NCI-H1930 (cell line): ENCODE measurements at places on chromosomes 2 and 18.

- DNase-seq: no peak
Observed at GRCh38 chr2:46164529-46165301, 132.5 kb upstream of the EPAS1 start.

GRCh38 chr2:64799592-64800252, 146.0 kb upstream of the SERTAD2 start:
- no peak for DNase-seq

DNA sequence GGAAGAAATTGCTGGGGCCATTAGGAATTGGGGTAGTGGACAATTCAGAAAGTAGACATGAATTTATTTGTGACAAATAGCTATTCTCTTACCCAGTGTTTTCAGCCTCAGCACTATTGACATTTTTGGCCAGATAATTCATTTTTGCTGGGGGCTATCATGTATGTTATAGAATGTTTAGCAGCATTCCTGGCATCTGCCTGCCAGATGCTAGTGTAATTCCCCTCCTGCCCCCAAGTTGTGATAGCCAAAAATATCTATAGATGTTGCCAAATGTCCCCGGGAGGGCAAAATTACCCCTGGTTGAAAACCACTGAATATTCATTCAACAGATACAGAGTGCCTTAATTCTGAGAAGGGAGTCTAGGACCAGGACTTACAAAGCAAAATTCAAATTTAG, 183.6 kb downstream of the BABAM2 start:
- no peak for DNase-seq

- no peak for DNase-seq
Observed at GRCh38 chr18:46566111-46566510, 90.9 kb downstream of the LOXHD1 start.

GRCh38 chr2:18901242-18901641, 311.9 kb upstream of the NT5C1B start:
- no peak for DNase-seq

- DNase-seq: no peak
Observed at GRCh38 chr2:184599054-184599871, 934 bp downstream of the ZNF804A start.

GRCh38 chr18:35377875-35378573, 887 bp upstream of the ZNF396 start:
- DNase-seq: no peak

DNA sequence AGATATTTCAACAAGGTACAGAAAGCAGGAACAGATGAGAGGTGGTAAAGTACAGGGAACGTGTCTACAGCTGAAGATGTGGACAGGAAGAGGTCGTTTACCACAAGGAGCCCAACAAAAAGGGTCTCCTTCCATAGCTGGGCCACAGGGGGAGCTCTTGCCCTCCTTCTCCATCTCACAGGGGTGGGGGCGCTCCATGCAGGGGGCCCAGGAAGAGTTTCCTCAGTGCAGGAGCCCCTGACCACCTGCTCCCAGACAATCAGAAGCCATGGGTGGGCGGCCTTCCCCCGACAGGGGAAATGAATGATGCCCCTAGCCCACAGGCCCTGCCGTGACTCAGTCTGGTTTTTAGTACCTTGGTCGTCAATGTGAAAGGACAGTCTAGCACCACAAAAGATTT, 163.6 kb upstream of the ZNF516 start:
- peak; percentile 9 for DNase-seq

- no peak for DNase-seq
Observed at GRCh38 chr18:10381951-10382350, 72.5 kb upstream of the APCDD1 start.

DNA sequence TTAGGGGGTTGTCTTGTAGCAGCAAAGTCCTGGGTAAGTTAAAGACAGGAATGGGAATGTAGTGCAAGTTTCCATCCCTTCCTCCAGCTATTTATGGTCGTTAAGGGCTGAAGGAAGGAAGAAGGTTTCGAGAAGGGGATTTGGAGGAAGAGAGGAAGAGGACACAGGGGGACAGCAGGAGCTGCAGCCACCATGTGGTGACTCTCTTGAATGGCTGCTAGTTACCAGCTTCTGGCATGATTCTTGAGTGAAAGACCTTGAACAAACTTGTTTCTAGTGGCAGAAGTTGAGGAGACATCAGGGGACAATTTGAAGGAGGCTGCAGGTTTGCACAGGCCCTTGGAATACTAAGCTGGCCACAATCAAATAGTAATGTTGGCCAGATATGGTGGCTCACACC, 116.6 kb downstream of the MTX2 start:
- no peak for DNase-seq

- DNase-seq: no peak
Observed at GRCh38 chr2:218125626-218126080, at the start of gene CXCR2. CXCR2 (plus strand) TSS chr2:218126028; CDS start chr2:218134802, 8,774 bp downstream.

GRCh38 chr18:78407466-78407844, 572.2 kb upstream of the SALL3 start:
- no peak for DNase-seq

GRCh38 chr2:46434851-46435273, 44.5 kb upstream of the TMEM247 start:
- no peak for DNase-seq

DNA sequence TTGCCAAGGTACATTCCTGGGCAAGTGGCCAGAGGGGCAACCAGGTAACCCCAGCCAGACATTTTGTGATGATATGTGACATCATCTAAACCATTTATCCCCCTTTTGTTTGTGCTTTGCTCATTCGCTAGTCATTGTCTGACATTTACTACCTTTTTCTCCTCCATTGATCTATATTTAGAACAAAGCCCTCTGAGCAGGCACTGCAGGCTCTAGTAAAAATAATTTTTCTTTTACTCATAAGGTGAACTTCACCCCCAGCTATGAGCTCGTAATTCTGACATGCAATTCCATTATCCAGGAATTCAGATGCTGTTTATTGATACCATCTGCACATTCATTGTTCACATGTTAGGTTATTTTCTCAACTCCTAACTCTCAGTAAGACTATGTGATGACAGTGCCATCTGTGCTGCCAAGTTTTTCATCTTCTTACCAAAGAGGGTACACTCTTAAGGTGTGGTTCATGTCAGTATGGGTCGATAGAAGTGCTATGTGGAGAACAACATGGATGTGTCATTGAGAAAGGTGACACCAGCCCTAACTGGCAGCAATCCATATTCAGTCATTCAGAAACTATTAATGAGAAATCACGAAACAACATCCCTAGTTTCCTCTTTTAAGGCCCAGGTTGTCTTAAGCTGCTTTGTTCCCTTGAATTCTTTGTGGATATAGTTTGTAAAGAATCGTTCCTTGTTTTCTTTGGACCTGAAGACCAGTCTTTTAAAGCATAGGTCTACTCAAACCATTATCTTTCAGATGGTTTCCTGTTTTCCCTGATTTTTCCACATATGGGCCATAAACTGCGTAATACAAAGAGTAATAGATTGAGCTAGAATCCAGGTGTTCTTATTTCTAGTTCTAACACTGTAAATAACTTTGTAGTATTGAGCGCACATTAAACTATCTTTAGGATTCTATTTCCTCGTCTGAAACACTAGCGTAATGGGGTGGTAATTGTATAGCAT, 978.1 kb upstream of the CDH2 start:
- no peak for DNase-seq

DNA sequence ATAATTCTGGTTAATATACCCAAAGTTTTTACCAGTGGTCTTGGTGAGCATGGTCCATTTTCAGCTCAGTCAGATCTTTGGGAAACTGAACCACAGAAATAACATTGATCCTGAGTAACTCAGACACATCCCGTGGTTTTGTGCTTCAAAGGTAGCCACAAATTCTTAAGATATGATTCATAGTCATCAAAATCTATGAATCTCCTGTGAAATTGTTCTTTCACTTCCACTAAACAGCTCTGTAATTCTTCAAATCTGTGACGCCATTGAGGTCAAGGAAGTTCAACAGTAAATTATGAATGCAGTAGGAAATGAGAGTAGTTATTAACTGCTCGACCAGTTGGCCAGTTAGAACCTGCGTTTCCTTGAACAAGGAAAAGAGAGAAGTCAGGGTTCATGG, 147.3 kb downstream of the IRS1 start:
- DNase-seq: no peak

DNA sequence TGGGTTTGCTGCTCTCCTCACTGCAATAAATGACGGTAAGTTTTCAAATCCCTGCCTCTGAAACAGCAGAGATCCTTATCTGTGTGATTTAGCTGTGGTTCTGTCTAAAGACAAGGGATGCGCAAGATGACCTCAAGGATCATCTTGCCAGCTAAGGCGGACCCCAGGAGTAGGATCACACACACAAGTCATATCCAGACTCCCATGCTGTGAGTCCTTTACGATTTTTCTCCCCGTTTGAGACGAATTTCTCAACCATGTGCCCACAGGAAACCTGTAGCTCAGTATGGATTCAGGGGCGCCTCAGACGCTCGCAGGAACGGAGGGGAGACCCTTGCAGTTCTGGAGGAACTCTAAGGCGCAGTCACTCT, 11.1 kb upstream of the DCTN1 start:
- no peak for DNase-seq

- DNase-seq: no peak
Observed at GRCh38 chr2:48313036-48313877, 216.7 kb upstream of the STON1 start.

GRCh38 chr2:211985393-211985792, 553.2 kb downstream of the ERBB4 start:
- no peak for DNase-seq

DNA sequence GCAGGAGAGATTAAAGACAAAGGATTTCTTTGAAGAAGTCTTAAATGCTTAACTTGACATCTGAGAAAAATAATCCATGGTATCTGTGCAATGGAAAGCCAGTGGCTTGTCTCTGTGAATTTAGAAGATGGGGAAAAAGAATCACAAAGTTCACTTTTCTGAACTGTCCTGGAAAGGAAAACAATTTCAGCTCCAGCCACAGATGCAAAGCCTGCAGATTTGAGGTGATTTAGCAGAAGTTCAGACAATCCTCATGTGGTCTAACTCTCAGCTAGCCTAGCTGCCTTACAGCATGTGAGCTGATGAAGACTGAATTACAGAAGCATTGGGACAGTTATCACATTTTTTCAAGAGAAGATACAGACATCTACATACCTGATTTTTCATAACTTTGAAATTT, 126.7 kb upstream of the ITGB6 start:
- no peak for DNase-seq

- DNase-seq: no peak
Observed at GRCh38 chr2:127913808-127914457, 28.2 kb upstream of the AMMECR1L start.

DNA sequence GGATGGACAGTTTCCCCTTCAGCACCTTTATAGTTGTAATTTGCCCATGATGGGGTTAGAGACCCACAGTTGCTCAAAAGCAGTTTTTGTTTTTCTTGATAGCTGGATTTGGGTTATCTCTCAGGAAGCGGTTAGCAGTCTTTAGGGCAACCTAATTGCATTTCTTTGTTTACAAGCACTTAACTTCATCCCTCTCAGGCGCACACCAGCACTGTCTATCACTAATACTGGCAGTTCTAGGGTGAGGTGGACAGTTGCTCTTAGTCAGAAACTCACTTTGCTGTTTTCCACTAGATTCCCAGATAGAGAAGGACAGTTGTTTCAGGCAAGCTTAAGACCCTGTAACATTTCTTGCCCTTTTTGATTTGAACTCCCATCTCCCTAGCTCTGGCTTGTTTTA, 146.0 kb downstream of the AGAP1 start:
- no peak for DNase-seq

GRCh38 chr2:229586746-229587705, 127.3 kb downstream of the DNER start:
- DNase-seq: peak; percentile 19

DNA sequence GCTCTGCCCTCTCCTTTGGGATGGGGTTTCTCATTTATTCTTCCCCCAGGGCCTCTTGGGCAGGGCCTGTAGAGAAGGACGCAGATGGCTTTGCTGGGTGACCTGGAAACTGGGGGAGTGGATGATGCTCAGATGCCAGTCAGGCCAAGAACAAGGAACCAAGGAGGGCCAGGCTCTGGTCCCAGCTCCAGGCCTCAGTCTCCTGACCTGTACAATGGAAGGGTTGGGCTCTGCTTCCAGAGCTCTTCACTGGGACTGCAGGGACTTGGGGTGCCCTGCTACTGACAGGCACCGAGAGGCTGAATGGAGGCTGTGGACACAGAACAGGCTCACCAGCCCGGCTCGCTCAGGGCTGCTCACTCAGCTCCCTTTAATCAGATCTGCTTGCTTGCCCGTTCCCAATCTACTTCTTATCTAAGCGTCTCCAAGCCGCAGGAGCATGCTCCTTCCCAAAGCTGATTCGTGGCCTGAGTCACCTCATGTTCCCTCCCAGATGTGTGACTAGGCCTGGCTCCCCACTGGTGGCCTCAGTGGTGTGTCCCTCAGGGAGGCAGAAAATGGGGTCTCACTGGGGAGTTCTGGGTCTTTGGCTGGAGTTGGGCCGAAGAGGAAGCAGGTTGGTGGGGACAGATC, 82.6 kb upstream of the ODC1 start:
- DNase-seq: no peak

GRCh38 chr2:42877511-42877910, 85.1 kb upstream of the HAAO start:
- no peak for DNase-seq

DNA sequence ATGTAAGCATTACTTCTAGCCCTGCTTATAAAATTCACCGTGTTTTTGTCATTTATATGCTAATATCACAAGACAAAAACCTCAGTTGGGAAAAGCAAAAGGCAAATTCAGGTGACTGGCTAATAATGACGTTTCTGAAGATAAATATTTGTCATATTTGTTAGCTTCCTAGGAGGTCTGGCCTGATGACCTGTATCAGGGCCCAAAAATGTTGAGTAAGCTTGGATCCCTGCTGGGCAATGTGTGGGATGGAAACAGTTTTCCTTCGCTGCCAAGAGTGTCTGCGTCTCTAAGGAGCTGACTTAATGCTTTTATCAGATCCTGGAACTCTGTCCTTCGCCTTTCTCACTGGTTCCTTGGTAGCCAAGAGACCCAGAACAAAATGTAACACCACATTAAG, 230.1 kb upstream of the PXDN start:
- DNase-seq: no peak

DNA sequence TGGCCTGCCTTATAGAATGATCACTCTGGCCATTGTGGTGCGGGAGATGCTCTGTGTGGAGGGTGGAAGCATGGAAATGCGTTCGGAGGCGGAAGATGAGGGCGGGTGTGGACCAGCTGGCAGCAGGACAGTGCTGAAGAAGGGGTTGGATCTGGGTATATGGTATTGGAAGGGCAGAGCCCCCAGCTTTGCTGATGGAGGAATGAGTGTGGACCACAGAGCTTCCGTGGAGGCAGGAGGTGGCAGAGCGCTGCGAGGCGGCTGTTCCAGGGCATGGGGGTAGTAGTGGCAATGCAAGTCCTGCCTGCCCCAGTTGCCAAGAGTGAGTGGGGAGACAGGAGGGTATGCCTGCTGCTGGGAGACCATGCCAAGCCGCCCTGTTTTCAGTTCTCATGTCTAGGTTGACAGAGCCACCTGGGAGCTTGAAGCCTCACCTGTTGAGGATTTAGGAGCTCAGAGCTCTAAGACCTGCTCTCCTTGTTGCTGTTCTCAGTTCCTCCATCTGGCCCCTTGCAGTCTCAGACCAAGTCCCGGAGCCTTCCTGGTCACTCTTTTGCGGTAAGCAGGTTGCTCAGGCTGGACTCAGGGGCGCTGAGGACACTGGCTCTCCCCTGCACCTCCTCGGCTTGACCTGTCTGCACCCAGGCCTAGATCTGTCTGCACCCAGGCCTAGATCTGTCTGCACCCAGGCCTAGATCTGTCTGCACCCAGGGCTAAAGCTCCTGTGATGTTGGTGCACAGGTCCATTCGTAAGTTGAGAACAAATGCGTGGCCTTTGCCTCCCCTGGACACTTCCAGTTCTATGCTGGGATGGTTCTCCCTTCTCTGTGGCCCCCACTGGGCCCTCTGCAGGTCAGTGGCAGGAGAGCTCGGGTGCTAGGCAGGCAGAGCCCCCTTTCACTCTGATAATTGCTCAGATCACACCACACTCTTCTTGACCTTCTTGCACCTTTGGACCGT, 290.5 kb upstream of the HS6ST1 start:
- DNase-seq: no peak
